ENCODE measurements at places on chromosomes 5 and 9.

DNA sequence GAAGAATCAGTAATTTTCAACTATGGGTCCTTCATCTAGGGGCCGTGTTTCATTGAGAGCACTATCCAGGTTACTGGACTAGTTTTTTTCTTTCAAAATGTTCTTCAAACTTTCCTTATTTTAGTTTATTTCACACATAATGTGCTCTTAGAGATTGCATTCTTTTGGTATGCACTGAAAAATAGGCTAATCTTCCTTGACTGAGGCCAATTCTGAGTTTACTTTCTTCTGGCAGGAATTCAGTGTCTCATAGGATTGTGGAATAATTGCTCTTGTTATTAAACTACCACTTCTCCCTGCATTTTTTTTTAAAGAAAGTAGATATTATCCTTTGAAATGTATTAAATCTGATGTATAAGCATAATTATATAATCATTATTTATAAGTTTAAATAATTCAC, 624.5 kb downstream of the RAB3C start:
- no peak for DNase-seq

DNA sequence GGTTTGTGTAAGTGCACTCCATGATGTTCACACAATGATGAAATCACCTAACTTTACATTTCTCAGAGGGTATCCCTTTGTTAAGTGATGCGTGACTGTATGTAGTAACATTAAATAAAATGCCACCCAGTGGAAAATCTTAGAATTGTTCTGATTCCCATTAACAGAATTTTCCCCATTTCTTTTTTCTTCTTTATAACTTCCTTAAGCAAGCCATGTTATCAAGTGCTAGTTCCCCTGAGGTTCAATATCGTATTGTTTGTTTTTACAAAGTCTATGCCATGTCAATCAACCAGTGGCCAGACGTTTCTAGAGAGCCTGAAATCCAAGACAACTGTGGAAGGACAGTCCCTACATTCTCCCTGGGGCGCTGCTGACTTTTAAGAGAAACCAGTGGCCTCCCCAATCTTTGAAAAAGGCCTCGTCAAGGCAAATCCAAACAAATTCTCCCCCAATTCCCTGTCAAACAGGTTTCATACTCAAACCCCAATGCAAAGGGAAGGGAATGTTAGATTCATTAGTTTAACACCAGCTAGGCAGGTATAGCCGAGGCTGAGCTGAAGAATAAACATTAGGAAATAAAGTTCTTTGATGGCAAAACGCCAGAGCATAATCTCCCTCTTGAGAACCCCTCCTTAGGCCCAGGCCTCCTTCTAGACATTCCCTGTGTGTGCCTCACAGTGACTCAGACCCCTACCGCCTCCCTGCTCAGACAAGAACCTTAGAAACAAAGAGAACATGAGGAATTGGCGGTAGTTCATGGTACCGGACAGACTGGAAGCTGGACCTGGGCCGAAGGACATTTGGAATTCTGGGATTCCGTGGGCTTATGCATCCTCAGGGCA, 198.7 kb downstream of the GNA14 start:
- peak; percentile 65 for DNase-seq

DNA sequence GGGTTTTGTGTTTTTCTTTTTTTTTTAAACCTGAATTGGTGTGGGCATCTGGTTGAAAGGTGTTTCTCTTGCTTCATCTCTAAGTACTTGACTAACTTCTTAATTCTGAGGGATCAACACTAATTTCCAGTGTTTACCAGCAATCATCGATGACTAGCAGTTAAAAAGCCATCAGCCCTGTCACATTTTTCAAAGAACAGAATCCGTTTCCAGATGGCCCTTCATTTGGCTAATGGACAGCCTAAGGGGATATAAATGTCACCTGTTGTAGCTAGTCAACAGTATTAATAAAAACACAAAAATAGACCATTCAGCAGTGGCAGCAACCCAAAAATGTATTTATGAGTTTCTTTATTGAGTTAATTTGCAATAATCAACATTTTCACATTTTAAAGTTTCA, 1076.5 kb downstream of the MAT2B start:
- DNase-seq: no peak

- no peak for DNase-seq
Measured at GRCh38 chr5:126351153-126351552, 72.1 kb upstream of the GRAMD2B start.

DNA sequence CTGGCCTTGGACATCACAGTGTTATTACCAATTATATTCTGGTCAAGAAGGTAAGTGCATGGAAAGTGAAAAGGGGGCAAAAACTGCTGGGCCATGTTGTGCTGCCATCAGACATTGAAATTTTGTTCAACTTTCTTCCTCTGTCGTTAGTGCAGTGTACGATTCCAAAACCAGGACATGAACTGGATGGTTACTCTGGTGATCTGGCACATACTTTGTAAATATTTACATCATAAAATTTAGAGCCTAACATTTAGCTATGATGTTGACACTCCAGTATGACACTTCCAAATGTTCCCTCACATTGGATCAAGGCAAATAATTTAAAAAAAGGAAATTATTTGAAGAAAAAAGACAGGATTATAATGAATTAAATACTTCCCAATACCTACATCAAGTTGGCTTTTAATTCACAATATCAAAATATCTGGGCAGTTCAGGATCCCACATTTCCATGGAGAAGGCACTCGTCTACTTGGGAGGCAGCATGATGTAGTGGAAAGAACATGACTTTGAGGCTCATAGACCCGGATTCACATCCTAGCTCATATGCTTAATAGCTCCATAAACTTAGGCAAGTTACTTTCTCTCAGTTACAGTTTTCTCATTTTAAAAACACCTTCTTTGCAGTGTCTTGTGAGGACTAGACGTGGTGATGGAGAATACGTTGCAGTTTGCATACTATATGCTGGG, 342.5 kb upstream of the MPDZ start:
- no peak for DNase-seq

- no peak for DNase-seq
Measured at GRCh38 chr9:92496396-92497176, 14.3 kb upstream of the ASPN start.
